ENCODE measurements at places on chromosomes 2 and 18.

- DNase-seq = no peak
Observed at GRCh38 chr2:8030573-8031303, 651.1 kb upstream of the ID2 start.

GRCh38 chr2:168495524-168495923, 39.5 kb downstream of the CERS6 start:
- no peak for DNase-seq

DNA sequence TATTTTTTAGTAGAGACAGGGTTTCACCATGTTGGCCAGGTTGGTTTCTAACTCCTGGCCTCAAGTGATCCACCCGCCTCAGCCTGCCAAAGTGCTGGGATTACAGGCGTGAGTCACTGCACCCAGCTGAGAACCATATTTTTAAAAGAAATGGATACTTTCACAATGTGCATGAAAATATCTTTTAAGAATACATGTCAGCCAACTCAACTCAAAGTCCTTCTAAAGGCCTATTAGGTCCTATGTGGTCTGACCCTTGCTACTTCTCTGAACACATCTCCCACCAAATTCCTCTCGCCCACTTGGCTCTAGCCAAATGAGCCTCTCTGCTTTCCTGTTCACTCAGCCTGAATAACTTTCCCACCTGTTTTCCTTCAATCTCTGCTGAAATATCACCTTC, 119.6 kb downstream of the MTX2 start:
- DNase-seq = no peak

GRCh38 chr2:191617575-191617974, 60.4 kb upstream of the NABP1 start:
- no peak for DNase-seq

DNA sequence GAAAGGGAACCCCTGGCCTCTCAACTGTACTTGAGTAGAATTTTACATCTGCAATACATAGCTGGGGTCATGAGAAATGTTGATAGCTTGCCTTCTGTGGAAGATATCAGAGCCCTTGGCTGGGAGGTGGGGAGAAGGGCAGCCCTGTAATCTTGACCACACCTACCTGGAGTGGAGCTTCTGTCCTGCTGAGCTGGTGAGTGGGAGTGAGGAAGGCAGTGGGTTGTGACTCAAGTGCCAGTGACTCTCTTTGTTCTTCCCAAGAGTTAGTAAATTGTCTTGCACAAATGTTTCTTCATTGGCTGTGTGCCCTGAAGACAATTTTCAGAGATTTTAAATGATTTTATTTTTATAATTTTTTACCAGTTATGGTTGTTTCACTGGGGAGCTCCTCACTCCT, 277.3 kb downstream of the MBD5 start:
- no peak for DNase-seq
